Muscle of leg (tissue), 16 donors: ENCODE measurements at places on chromosomes 4 and X. TPM values are rescaled to one million over a fixed set of nuclear protein-coding genes. Genes with fewer than 3 reads are reported as not detected.

DNA sequence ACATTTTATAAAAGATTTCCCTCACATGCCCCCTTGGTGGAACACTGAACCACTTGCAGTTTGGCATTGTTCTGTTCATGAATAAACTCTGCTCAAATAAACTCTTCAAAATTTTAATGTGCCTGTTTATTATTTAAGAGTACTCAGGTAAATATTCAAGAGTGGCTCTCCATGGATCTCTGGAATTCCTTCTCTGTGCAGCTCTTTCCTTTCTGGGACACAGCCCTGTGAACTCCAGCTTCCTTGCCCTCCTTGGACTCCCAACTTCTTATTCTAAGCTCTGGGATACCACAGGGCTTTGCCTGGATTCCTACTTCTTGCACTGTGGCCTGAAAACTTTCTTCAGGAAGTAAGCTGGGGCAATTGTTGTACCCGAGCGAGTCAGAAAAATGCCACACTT lies 8.3 kb downstream of the BEX3 start:
- no peaks in the 10 kb centered on the region for H3K4me1 ChIP-seq
- H3K4me3 ChIP-seq = no peak overlapping the region
- no peaks in the 10 kb centered on the region for H3K36me3 ChIP-seq
- no peak overlapping the region for H3K27ac ChIP-seq

Gene C4orf50
- total RNA-seq = under 0.01 TPM

DNA sequence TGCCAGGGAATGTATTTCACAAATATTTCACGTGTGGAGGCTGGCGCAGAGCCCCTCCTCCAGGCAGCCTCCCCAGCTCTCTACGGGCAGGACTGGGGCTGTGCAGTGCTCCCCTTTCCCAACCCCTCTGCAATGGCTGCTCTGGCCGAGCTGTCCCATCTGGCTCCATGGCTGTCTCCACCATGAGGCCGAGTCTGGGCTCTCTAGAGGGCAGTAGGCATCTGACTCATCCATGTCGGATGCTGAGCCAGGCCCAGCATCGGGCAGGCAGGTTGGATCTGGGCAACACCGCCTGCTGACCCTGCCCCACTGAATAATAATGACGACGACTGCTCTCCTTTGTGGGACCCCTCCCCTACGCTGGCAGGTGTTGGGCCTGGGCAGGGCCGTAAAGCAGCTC lies 11.0 kb upstream of the SH3TC1 start:
- H3K36me3 ChIP-seq = no peaks in the 10 kb centered on the region
- peaks cover 4% of the 10 kb centered on the region for H3K27me3 ChIP-seq
- peaks cover 56% of the 10 kb centered on the region for H3K4me1 ChIP-seq
- no peak overlapping the region for H3K27ac ChIP-seq
- no peak for DNase-seq

GRCh38 chr4:100926039-100926717 lies 408.4 kb upstream of the EMCN start:
- H3K27ac ChIP-seq = no peak overlapping the region
- H3K4me3 ChIP-seq = no peak overlapping the region
- no peaks in the 10 kb centered on the region for H3K4me1 ChIP-seq

DNA sequence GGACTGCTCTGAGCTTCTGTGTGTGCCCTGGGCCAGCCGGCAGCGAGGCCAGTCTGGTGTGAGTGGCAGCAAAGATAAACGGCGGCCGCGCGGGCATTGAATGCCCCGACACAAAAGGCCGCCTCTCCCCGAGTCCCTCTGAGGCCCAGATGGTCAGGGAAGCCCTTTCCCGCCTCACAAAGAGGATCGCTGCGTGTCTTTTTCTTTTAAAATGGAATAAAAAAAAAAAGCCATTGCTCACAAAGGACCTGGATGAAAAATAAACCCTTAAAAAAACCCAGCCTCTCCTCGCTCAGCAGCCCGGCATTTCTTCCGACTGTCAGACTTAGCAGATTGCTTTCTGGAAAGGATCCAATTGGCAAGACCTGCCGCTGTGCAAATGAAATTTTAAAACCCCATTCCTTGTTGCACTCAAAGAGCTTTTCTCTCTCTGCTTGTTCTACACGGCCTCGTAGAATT lies 578.7 kb downstream of the BCOR start:
- no peak overlapping the region for H3K4me3 ChIP-seq
- H3K36me3 ChIP-seq = no peaks in the 10 kb centered on the region
- peak; percentile 93 for DNase-seq
- peaks cover 49% of the 10 kb centered on the region for H3K4me1 ChIP-seq

Gene PDZD4
- 1.6 TPM for total RNA-seq

DNA sequence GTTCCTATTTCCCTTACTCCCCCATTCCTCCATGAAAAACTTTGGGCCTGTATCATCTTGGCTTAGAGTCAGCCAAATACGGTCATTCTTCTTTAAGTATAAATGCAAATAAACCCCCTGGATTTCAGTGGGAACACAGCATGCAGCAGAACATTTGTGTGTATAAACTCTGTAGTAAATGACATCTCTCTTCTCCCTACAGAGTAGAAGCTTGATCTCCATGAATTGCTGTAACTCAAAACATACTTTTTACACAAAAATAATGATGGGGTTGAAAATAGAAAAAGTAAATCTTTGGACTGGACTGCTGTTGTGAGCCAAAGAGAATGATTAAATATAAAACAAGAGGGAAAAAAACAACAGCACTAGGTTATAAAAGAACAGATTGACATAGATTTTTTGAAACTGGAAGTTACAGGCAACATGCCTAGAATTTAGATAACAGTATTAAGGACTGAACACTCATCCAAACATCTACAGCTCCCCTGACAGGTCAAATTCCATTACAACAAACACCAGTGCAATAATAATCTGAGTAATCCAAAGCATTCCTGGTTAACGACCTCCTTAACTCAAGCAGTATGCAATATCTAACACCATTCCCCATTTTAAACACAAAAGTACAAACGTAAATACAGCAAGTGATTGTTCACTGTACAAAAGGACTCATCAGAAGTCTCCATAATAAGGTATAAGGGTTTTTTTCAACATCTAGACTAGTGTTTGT lies 30.7 kb downstream of the TSPAN5 start:
- no peak overlapping the region for H3K4me3 ChIP-seq
- peak overlapping the region; percentile 61 for H3K27ac ChIP-seq
- H3K4me1 ChIP-seq = peaks cover 2% of the 10 kb centered on the region

Gene ZNF280C
- total RNA-seq = 5.8 TPM

Gene SULT1E1
- total RNA-seq = 34.8 TPM

Gene FAM47E
- total RNA-seq = 1.9 TPM

DNA sequence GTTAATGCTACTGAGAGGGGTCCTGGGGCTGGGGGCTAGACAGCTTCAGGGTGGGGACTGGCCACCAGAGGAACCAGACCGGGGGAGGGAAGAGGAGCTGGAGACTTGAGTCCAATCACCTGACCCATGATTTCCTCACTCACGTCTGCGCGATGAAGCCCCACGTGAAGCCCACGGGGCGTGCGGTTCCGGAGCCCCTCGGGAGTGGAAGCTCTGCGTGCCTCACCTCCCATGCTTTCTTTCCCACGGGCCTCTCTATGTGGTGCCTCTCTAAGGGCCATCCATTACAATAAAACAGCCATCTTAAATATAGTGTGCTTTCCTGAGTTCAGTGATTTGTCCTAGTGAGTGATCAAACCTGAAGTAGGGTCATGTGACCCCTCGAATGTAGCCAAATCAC lies 119.9 kb downstream of the ENPP6 start:
- H3K4me1 ChIP-seq = peaks cover 40% of the 10 kb centered on the region
- no peak overlapping the region for H3K27ac ChIP-seq
- peaks cover 13% of the 10 kb centered on the region for H3K27me3 ChIP-seq

- no peak overlapping the region for H3K4me3 ChIP-seq
- peak overlapping the region; percentile 33 for H3K27ac ChIP-seq
- H3K27me3 ChIP-seq = peaks cover 15% of the 10 kb centered on the region
- DNase-seq = peak; percentile 16
Observed at GRCh38 chrX:109839694-109840567, 106.9 kb upstream of the ACSL4 start.

GRCh38 chr4:26124753-26125321 lies 196.0 kb upstream of the RBPJ start:
- no peaks in the 10 kb centered on the region for H3K27me3 ChIP-seq
- DNase-seq = no peak

Gene STK26
- total RNA-seq = 65.7 TPM

Gene CENPVL2
- total RNA-seq = not detected

GRCh38 chr4:182369211-182369610 lies 126.0 kb downstream of the TENM3 start:
- H3K4me1 ChIP-seq = no peaks in the 10 kb centered on the region
- no peak overlapping the region for H3K27ac ChIP-seq
- no peaks in the 10 kb centered on the region for H3K27me3 ChIP-seq
- no peaks in the 10 kb centered on the region for H3K36me3 ChIP-seq

- H3K4me1 ChIP-seq = no peaks in the 10 kb centered on the region
- H3K4me3 ChIP-seq = no peak overlapping the region
- H3K27ac ChIP-seq = no peak overlapping the region
- H3K27me3 ChIP-seq = no peaks in the 10 kb centered on the region
- no peak for DNase-seq
Observed at GRCh38 chr4:10606483-10607155, 77.9 kb downstream of the CLNK start.

DNA sequence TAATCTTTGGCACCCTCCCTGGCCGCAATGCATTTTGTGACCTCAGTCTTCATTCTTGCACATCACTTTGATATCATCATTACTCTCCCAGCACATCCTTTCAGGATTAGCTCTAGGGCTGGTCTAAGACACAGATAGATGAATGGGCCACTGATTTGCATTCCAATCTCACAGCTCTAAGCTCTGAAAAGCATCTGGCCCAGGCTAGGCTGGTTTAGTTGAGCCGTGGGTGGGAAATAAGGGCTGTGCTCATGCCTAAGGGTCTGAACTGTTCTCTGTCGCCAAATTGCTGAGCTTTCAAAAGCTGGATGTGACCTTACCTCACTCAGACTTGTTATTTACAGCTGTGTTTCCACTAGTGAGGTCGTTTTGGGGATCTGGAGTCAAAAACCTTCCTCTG lies 30.0 kb upstream of the SLC9A7 start:
- no peak overlapping the region for H3K27ac ChIP-seq
- H3K4me1 ChIP-seq = no peaks in the 10 kb centered on the region
- no peaks in the 10 kb centered on the region for H3K36me3 ChIP-seq
- peaks cover 7% of the 10 kb centered on the region for H3K27me3 ChIP-seq

DNA sequence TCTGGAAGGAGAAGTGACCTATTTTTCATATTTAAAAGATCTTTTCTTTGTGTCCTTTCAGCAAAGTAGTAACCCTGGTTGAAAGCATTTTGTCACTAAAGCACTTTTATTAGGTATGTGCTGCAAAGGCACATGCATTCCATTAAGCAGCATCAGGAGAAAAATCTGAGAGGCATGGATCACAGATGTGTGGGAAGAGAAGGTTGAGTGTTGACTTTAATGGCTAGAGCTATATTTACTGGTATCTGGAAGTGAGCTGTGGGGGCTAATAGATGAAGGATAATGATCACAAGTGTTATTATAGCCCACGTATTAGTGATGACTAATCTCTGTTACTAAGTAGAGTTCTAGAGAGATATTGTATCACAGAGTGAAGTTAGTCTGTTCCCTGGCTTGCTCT lies 1520.7 kb downstream of the ARAP2 start:
- no peak overlapping the region for H3K27ac ChIP-seq
- no peaks in the 10 kb centered on the region for H3K27me3 ChIP-seq
- no peaks in the 10 kb centered on the region for H3K36me3 ChIP-seq
- H3K4me3 ChIP-seq = no peak overlapping the region

- no peak overlapping the region for H3K27ac ChIP-seq
- peaks cover under 1% of the 10 kb centered on the region for H3K27me3 ChIP-seq
- DNase-seq = no peak
- no peaks in the 10 kb centered on the region for H3K4me1 ChIP-seq
- H3K4me3 ChIP-seq = no peak overlapping the region
Observed at GRCh38 chrX:82041034-82041433, 839.1 kb downstream of the SH3BGRL start.

GRCh38 chrX:41526925-41527324 lies 79.8 kb downstream of the NYX start:
- no peak overlapping the region for H3K4me3 ChIP-seq
- H3K27me3 ChIP-seq = peaks cover 40% of the 10 kb centered on the region
- no peak overlapping the region for H3K27ac ChIP-seq
- H3K36me3 ChIP-seq = peaks cover 21% of the 10 kb centered on the region

Gene F8A2
- not detected for total RNA-seq

DNA sequence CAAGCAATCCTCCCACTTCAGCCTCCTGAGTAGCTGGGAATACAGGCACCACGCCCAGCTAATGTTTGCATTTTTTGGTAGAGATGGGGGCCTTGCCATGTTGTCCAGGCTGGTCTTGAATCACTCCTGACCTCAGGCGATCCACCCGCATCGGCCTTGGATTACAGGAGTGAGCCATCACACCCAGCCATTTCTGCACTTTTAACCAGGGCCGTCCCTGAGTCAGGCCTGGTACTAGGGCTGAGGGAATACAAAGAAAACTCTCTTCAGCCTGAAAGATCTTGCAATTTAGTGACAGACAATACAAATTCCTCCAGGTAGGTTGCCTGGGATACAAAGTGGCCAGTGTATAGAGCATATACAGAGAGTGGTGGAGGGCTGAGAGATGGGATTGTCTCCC lies 65.8 kb downstream of the BCOR start:
- no peak overlapping the region for H3K27ac ChIP-seq
- no peak overlapping the region for H3K4me3 ChIP-seq

DNA sequence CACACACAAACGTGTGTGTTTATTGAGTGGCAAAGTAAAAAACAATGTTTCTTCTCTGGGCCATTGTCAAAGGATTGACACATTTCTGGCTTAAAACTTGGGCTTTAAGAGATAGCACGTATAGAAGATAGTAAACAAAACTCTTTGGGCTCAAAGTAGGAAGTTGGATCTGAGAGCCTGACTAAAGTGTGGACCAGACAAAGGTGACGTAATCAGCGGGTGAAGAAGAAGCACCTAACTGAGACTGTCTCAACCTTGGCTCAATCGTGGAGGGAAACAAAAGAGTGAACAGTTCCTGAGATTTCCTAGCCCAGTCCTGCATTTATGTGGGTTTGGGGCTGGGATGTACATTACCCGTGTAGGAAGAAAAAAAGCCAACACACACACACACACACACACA lies 13.7 kb downstream of the PFKFB1 start:
- no peaks in the 10 kb centered on the region for H3K27me3 ChIP-seq
- no peaks in the 10 kb centered on the region for H3K4me1 ChIP-seq
- H3K27ac ChIP-seq = no peak overlapping the region
- H3K36me3 ChIP-seq = no peaks in the 10 kb centered on the region

- no peak overlapping the region for H3K4me3 ChIP-seq
- H3K27ac ChIP-seq = no peak overlapping the region
- H3K27me3 ChIP-seq = no peaks in the 10 kb centered on the region
- H3K4me1 ChIP-seq = no peaks in the 10 kb centered on the region
- H3K36me3 ChIP-seq = peaks cover 5% of the 10 kb centered on the region
- DNase-seq = peak; percentile 11
Observed at GRCh38 chrX:129445436-129445835, 77.9 kb downstream of the SMARCA1 start.

Gene DCX
- 9.4 TPM for total RNA-seq

- peak; percentile 39 for DNase-seq
- no peak overlapping the region for H3K27ac ChIP-seq
- H3K4me1 ChIP-seq = no peaks in the 10 kb centered on the region
- no peaks in the 10 kb centered on the region for H3K27me3 ChIP-seq
Observed at GRCh38 chr4:45846016-45846415, 277.8 kb downstream of the GABRG1 start.

DNA sequence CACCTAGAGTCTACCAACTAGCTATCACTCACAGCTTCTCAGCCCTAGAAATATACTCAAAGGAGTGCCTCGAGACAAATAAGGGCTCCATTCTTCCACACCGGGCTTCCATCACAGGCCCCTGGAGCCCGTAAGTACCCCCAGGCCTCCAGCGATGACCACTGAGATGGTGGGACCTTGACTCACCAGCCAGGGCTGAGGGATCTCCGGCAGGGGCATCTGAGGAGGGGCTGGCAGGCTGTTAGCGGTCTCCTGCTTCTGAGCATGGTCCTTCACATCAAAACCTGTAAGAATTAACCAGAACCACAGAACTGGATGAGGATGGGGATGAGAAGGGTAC lies 71.3 kb downstream of the AFAP1 start:
- H3K27ac ChIP-seq = no peak overlapping the region
- H3K4me1 ChIP-seq = peaks cover 37% of the 10 kb centered on the region
- DNase-seq = no peak
- H3K36me3 ChIP-seq = peaks cover 37% of the 10 kb centered on the region
- H3K4me3 ChIP-seq = no peak overlapping the region
- H3K27me3 ChIP-seq = no peaks in the 10 kb centered on the region
